NCI-H2171 (cell line): ENCODE measurements at places on chromosomes 1 and 21.

- DNase-seq = no peak
These were observed 121.9 kb upstream of the JUN start for GRCh38 chr1:58905628-58906221.

DNA sequence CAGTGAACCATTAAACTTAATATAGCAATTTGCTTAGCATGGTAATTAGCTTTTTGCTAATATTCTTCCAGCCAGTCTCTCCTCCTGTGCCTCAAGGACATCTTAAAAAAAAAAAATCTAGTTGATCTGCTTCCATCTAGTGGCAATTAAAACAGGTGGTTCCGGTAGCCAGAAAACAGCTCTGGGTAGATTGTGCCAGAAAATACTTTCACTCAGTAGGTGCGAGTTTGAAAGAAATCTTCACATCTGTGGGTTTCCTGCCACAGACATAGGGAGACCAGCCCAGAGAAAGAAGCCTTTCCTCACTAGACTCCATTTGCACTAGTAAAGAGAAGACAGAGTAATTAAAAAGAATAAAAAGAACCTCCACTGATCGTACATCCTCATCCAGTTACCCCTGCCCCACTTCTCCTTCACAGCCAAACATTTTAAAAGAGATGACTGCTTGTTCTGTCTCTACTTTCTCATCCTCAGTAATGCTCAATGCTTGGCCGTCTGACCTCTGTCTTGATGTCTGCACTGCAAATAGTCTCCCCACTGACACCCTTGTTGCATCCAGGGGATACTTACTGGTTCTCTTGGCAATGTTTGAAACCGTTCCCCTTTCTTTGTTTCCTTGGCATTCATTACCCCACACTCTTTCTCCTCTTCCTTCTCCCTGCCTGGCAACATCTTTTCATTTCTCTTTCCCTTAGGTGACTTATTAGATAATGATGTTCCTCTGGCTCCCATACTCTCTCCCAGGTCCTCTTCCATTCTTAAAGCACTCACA is 16.9 kb downstream of the SELL start:
- no peak for DNase-seq

GRCh38 chr1:57551476-57551875 is 127.6 kb upstream of the DAB1 start:
- no peak for DNase-seq

GRCh38 chr1:2229037-2229864 is 1.1 kb downstream of the SKI start:
- DNase-seq = peak; percentile 44

GRCh38 chr1:172488393-172488792 is 44.5 kb upstream of the PIGC start:
- no peak for DNase-seq

GRCh38 chr1:53643881-53644390 is 95.0 kb downstream of the GLIS1 start:
- no peak for DNase-seq

- no peak for DNase-seq
These were observed 34.5 kb downstream of the NTNG1 start for GRCh38 chr1:107175102-107175909.

DNA sequence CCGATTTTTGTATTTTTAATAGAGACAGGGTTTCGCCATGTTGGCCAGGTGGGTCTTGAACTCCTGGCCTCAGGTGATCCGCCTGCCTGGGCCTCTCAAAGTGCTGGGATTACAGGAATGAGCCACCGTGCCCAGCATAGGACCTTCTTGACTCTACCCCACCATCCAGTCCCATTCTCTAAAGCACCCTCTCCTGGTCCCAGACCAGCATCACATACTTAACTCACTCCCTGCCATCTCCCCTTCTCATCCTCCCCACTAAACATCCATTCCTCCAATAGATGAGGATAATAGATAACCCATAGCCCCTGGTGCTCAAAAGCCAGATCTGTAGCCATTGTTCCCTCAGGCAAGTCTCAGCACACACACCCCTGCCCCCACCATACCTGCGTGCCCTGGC is 2.1 kb downstream of the ENTREP3 start:
- no peak for DNase-seq

- no peak for DNase-seq
These were observed 175.7 kb downstream of the ST6GALNAC3 start for GRCh38 chr1:76250271-76250670.

DNA sequence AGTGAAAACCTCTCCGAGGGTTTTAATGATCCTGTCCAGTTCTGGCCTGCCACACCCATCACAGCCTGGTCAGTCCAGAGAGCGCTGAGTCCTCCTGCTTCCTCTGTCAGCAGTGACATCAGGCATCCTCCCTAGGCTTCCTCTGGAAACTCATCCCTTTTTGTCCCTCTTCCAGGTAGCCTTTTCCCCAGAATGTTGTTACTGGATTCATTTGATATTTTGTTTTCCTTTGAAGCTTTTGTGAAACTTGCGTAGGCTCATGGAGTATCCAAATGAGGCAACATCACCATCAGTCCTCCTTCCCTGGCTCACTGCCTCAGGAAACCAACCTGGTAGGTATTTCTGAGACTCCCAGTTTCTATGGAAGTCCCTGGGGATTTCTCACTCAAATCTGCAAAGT is 27.0 kb upstream of the IGSF3 start:
- DNase-seq = no peak

- no peak for DNase-seq
These were observed 1.5 kb downstream of the SERPINC1 start for GRCh38 chr1:173915596-173915995.

DNA sequence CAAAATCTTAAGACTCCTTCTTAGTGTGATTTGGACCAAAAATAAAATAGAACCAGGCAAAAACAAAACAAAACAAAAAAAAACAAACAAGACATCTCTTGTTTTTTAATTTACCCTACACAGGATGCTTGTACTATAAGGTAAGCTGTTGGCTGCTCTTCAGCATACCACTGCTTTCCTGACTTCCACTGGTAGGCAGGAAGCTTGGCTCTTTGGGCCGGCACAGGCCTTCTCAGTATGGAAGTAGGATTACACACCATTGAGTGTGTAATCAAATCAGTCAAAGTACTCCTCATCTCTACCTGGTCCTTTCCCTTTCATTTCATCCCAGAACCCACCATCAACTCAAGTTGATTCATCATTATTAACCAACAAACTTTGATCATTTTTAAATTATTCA is 61.9 kb upstream of the RGS1 start:
- DNase-seq = no peak

DNA sequence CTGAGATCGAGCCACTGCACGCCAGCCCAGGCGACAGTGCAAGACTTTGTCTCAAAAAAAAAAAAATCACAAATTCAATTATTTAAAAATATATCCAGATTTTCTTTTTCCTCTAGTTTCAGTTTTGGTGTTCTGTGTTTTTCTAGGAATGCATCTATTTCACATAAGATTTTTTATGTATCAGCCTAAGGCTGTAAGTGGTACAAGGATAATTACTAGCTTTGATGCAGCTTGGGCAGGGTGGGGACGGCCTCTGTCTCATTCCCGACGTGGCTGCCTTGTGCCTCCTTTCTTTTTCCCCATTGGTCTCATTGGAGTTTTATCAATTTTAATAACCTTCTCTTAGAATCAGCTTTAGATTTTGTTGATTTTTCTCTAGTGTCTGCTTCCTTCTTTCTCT is 6.9 kb downstream of the CCDC27 start:
- no peak for DNase-seq

- no peak for DNase-seq
These were observed 11.6 kb downstream of the GNG4 start for GRCh38 chr1:235637756-235638534.

DNA sequence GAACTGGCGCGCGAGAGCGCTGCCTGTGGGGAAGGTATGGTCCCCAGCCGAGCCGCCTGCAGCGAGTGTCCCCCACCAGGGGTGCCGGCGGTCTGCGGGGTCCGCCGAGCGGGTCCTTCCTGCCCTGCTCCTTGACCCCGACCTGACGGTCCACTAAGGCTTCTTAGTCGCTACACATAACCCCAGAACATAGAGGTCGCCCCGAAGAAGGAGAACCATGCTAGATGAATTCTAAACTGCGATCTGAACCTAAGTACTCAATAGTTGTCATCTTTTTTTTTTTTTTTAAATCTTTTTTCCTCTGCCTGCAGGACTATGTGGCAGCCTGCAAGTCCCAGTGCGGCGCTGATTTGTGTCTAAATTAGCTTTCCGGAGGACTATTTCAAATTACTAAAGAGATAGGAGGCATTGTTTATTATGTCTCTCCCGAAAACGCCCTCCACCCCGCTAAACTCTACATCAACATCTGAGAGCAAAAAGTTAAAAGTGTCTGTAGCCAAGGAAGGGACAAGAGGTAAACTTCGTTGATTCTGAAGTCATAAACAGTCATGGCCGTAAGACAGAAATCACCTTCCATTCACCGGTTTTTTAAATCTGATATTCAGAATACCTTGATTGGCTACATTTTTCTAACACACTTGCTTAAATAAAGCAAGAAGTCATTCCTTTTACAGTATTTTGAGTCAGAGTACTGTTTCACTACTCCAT is 476 bp downstream of the AXDND1 start:
- DNase-seq = no peak

GRCh38 chr1:227451954-227452353 is 111.4 kb upstream of the ZNF678 start:
- DNase-seq = no peak
